ENCODE measurements at places on chromosomes 5 and 9.

GRCh38 chr5:135648116-135648515 is 69.3 kb upstream of the CXCL14 start:
- DNase-seq = no peak

- DNase-seq = no peak
Measured at GRCh38 chr5:64384765-64385164, 121.0 kb upstream of the RGS7BP start.

- no peak for DNase-seq
Measured at GRCh38 chr5:159061834-159062474, 37.8 kb downstream of the EBF1 start.

DNA sequence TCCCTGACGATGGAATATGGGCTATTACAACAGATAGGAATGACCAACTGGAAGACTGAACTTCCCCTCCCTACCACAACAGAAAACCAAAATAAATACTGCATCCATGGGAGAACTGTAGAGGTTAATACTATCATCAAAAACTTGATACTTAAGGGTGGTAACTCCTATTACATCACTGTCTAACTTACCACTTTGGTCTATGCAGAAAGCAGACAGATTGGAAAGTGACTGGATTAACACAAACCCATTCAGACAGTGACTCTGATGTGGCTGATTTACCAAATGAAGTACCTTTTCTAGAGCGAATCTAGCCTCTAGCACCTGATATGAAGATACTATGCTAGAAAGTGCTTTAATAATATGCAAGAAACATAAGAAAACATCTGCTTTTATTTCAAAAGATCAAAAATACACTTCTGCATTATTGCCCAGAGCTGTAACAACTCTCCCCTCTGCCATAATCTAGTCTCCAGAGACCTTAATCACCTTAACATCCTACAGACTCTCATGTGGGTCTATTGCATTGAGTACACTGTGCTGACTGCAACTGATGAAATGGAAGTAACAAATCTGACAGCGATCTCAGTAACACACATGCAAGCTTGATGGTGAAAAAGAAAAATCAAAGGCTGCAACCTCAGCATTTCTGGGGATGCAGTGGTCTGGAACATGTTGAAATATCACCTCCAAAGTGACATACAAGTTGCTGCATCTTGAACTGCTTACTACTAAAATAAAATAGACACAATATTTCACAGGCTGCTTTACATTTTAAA is 62.7 kb downstream of the EPB41L4A start:
- DNase-seq = no peak

- no peak for DNase-seq
Measured at GRCh38 chr5:171367424-171368370, 20.0 kb upstream of the NPM1 start.

Measured in globus pallidus (tissue), 1 donor.